ENCODE measurements at places on chromosomes 2 and 18. TPM values are rescaled to one million over a fixed set of nuclear protein-coding genes. Genes with fewer than 3 reads are reported as not detected.

ST6GAL2 gene
- total RNA-seq, result 5.9 TPM

TLX2 gene
- 21.2 TPM for total RNA-seq

GRCh38 chr2:237213315-237214022, 127.8 kb downstream of the COPS8 start:
- no peak for DNase-seq

- DNase-seq, result no peak
Observed at GRCh38 chr2:44679990-44680389, 261.5 kb upstream of the SIX3 start.

- DNase-seq, result no peak
Observed at GRCh38 chr18:32891797-32892196, 119.0 kb upstream of the KLHL14 start.

DNA sequence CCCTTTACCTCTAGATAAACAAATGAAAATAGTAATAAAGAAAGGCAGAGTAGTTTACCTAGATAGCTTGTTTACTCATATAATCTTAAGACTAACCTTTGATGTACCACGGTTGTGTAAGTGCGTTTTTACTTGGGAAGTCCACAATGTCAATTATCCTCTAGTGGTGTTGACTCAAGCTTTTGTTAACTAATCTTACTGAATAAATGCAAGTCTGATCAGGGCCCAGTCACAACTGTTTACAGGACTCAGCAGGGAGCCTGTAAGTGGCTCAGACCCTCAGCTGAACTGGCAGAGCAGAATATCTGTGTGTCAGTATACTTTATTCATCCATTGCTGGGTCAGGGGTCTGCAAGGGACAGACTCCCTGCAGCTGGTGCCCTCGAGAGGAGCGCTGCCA, 98.1 kb upstream of the ACAA2 start:
- DNase-seq, result no peak

DNA sequence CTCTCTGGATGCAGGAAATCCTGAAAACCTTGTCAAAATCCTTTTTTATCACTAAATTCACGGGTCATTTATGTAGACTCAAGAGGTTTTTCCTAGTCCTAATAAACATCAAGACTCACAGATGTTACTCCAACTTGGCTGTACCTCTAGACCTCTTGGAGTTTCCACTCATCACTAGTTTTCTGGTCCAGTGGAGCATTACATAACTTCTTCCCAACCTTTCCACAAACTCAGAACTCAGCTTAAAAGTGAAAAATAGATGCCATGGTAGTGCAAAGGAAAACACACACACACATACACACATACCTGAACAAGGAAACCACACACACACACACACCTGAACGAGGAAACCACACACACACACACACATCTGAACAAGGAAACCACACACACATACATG, 807.2 kb downstream of the LRP1B start:
- no peak for DNase-seq

GRCh38 chr2:101368376-101368775, 18.9 kb downstream of the CREG2 start:
- no peak for DNase-seq

- no peak for DNase-seq
Observed at GRCh38 chr2:116499389-116499788, 1315.1 kb upstream of the DDX18 start.

All from glutamatergic neuron (in vitro differentiated cells).